ENCODE measurements at places on chromosomes 4 and X.

GRCh38 chr4:133997436-133997835, 204.2 kb downstream of the PABPC4L start:
- no peak for DNase-seq

GRCh38 chr4:101699441-101700124, 90.9 kb upstream of the BANK1 start:
- no peak for DNase-seq

GRCh38 chrX:103831342-103831802, 685 bp downstream of the RAB9B start:
- DNase-seq: no peak

- no peak for DNase-seq
Observed at GRCh38 chr4:8400632-8401325, 39.7 kb downstream of the ACOX3 start.

- no peak for DNase-seq
Observed at GRCh38 chr4:1239141-1239949, 9.6 kb downstream of the CTBP1 start.

DNA sequence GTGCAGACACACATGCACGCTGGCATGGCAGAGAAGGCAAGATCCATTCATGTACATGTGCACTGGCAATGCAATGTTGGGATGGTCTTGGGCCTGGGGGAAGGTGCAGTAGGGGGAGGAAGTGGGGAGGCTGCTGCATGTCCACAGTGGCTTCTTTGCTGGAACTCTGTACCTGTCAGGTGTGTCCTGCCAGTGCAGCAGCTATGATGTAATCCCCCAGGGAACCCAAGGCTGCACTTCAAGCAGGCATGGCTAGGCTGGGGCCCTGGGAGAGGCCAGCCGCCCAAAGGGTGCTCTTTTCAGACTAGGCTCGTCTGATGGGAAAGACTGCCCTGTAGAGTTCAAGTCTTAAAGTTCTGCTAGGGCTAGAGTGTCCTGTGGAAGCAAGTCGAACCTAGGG, 1304.0 kb downstream of the FAM133A start:
- no peak for DNase-seq

DNA sequence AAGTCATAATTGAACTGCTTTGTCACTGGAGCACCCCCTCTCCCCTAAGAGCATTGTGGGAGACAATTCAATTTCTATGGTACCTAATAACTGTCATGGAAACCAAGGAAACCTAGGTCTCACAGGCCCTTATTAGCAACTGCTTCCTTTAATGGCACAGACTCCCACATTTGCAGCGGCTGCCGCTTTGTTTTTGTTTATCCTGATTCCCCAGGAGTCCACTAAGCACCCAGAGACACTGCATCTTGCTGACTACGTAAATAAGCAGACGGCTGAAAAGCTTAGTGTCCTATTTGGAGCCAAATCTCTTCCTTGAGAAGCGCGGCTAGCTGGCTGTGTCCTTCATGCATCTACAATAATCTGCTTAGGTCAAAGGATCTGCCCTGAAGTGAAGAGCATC, 494.4 kb downstream of the TMA16 start:
- no peak for DNase-seq

DNA sequence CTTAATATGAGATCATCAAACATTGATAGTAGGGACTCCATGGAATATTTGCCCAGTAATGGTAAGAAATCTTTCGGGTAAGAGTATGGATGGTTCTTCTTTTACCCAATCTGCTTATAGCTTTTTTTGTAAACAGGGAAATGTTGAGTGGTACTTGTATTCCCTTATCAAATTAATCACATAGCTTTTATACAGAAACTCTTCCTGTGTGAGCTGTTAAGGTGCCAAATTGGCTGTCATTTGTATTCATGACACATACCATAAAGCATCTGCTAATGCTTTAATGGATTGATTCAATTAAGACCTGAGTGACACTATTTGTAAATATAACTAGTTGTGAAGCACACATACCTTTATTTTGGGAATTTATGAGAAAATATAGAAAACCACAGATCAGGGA, 34.2 kb downstream of the KLF3 start:
- no peak for DNase-seq

DNA sequence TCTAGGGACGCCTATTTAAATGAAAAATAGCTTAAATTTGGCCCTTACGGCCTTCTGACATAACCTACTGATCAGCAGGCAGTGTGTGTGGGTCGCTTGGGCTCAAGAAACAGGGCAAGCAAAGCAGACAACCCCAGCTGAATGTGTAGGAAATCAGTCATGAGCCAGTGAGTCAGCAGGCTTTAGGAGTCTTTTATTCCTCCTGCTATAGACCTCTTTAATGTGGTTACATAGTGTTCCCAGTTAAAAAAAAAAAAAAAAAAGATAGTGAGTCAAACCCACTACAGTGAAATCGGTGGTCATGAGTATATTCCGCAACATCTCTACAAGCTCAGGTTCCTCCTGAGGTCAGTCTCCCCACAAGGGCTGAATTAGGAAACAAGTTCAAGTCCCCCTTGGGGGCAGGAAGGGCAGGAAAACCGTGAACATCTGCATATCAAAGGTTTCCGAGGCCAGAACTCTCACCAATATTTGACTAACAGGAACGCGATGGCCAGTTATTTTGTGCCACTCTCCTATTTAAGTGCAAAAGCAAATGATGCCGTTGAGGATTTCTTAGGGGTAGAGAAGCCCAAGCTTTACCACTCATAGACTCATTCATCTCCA, 32.7 kb downstream of the ACSL1 start:
- no peak for DNase-seq

GRCh38 chr4:92368653-92369052, 64.9 kb downstream of the GRID2 start:
- DNase-seq: no peak
